A549 treated with RU486 at 1 μM for 4 hours (cell line): ENCODE measurements at places on chromosomes 16 and 17. TPM values are rescaled to one million over a fixed set of nuclear protein-coding genes. Genes with fewer than 3 reads are reported as not detected.

Gene PYDC1
- not detected in 5 replicates for total RNA-seq

Gene AATK
- total RNA-seq = 0.34 to 0.81 TPM (median 0.54 TPM) in 5 replicates

Gene SMIM22
- total RNA-seq = not detected in 5 replicates

Gene KIF2B
- total RNA-seq = not detected in 5 replicates

Gene HAP1
- total RNA-seq = 0.69 to 2.9 TPM (median 1.5 TPM) in 5 replicates

Gene HID1
- 6.1 to 9.2 TPM (median 9.0 TPM) in 5 replicates for total RNA-seq

Gene ZNF287
- total RNA-seq = 8.6 to 16.4 TPM (median 14.1 TPM) in 5 replicates

Gene SLFN11
- total RNA-seq = 4.9 to 7.3 TPM (median 5.3 TPM) in 5 replicates

Gene LRRC3C
- not detected in 5 replicates for total RNA-seq

Gene HOXB13
- 1.6 to 2.4 TPM (median 2.2 TPM) in 5 replicates for total RNA-seq

Gene CRHR1
- 0.15 to 0.21 TPM in 2 of 5 replicates, not detected in the others for total RNA-seq

Gene KRT20
- 0.17 to 0.43 TPM (median 0.28 TPM) in 5 replicates for total RNA-seq

Gene CCL17
- not detected in 5 replicates for total RNA-seq

Gene EXOC3L1
- not detected in 5 replicates for total RNA-seq

Gene UTS2R
- total RNA-seq = not detected in 5 replicates

Gene ITGAL
- total RNA-seq = 0.08 to 0.10 TPM in 2 of 5 replicates, not detected in the others

Gene ENPP7
- total RNA-seq = not detected in 5 replicates
